ENCODE measurements at places on chromosomes 11 and 22.

DNA sequence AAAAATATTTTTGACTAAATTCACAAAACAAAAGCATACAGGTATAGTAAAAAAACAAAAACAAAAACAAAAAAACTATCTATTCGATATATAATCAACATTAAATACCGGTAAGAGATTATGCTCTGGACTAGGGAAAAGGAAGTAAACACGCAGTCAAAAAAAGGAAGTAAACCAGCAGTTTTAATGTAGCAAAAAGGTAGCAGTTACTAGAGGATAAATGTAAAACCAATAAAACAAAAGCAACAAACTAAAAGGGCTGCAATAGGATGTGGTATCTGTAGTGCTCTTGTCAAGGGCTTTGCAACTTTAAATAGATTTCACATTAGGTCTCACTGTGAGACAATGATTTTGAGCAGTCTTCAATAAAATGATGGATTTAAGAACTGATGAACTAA lies 2.4 kb downstream of the TRIM22 start:
- DNase-seq: no peak

GRCh38 chr11:44982496-44983062 lies 31.9 kb upstream of the TP53I11 start:
- no peak for DNase-seq

- DNase-seq: no peak
Measured at GRCh38 chr11:86596861-86597586, 75.4 kb downstream of the ME3 start.

DNA sequence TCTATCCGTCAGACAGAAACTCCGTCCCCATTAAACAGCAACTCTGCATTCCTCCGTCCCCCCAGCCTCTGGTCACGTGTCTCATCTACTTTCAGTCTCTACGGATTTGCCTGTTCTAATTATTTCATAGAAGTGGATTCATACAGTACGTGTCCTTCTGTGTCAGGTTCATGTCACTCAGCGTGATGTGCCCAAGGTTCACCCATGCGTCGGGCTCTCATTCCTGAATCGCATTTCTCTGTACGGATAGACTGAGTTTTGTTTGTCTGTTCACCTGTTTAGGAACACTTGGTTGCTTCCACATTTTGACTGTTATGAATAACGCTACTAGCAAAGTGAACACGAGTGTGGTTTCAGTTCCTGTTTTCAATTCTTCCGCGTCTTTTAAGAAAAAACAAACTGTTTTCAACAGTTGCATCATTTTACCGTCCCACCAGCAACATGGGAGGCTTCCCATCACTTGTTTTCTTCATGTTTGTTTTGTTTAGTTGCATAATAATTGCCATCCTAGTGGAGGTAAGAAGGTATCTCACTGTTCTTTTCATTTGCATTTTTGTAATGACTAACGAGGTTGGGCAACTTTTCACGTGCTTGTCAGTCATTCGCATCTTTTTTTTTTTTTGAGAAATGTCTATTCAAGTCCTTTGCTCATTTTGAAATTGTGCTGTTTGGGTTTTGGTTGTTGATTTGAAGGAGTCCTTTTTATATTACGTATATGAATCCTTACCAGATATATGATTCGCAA lies 8.9 kb upstream of the NLRP6 start:
- DNase-seq: no peak

- no peak for DNase-seq
Measured at GRCh38 chr11:67397986-67398660, 3.5 kb downstream of the PPP1CA start.

DNA sequence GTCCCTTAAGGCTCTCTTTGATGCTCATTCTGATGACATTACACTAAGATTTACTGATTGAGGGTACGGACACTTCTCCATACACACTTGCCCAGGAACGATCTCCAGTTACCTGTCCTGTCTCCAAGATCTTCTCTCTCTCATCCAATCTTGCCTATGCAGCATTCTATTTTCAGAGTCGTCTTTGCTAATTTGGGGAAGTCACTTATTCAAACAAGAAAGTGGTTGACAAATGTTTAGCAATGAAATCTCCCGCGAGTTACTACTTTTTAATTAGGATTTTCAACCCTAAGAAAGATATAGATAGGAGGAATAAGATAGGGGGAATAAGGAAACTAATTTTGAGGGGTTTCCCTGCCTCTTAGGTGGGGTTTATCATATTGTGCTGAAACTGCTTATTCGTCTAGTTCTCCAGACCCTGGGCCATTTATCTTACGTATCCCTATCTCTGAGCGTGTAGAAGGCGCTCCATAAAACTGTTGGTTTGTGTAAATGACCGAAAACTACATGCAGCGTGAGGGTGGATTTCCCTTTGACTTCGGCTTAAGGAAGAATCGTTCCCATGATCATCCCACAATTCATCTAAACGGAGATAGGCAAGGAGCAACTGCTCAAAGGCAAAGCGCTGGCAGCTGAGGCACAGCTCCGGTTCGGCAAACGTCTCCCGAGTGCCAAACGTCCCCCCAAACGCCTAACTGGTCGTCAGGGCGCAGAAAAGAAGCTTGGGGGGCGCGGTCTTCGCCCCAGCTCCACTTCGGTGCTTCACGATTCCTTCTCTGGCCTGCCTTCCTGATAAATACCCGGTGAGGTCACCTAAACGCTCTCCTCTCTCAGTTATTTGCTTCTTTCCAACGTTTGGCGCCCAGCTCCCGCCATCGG lies 804 bp downstream of the APIP start:
- DNase-seq: no peak

GRCh38 chr22:27240298-27241075 lies 561.1 kb downstream of the MN1 start:
- no peak for DNase-seq

- DNase-seq: no peak
Measured at GRCh38 chr11:102809971-102810370, 12.0 kb upstream of the MMP1 start.

DNA sequence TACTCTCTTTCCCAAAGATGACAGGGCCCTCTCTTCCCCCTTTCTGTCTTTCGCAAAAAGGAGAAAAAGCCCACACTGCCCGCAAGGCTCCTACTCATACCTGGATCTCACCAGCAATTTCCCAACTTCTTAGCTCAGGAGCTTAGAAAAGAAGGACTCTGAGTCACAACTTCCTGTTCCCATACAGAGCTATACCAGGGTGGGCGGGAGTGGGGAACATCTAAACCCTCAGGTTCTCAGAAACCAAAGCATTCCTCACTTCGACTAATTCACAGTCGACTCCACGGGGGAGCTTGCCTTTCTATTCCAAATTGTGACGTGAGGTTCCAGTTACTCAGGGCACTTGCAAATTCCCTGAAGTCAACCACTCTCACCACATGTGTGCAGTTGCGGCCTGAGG lies 61.9 kb downstream of the MTNR1B start:
- no peak for DNase-seq

GRCh38 chr11:5597953-5598352 lies 1.5 kb downstream of the TRIM6 start:
- DNase-seq: no peak

GRCh38 chr11:69337211-69337721 lies 43.3 kb downstream of the MYEOV start:
- DNase-seq: no peak

DNA sequence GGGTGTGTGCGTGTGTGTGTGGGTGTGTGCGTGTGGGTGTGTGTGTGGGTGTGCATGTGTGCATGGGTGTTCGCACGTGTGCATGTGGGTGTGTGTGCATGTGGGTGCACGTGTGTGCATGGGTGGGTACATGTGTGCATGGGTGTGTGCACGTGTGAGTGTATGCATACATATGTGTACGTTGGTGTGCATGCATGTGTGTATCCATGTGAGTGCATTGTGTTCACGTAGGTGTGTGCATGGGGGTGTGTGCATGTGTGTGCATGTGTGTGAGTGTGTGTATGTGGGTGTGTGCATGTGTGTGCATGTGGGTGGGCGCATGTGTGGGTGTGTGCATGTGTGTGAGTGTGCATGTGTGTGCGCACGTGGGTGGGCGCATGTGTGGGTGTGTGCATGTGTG lies 19.9 kb upstream of the APOBEC3A start:
- DNase-seq: no peak

GRCh38 chr11:132943706-132944568 lies 588.4 kb downstream of the OPCML start:
- DNase-seq: no peak

GRCh38 chr11:92867913-92868619 lies 101.4 kb upstream of the MTNR1B start:
- no peak for DNase-seq

DNA sequence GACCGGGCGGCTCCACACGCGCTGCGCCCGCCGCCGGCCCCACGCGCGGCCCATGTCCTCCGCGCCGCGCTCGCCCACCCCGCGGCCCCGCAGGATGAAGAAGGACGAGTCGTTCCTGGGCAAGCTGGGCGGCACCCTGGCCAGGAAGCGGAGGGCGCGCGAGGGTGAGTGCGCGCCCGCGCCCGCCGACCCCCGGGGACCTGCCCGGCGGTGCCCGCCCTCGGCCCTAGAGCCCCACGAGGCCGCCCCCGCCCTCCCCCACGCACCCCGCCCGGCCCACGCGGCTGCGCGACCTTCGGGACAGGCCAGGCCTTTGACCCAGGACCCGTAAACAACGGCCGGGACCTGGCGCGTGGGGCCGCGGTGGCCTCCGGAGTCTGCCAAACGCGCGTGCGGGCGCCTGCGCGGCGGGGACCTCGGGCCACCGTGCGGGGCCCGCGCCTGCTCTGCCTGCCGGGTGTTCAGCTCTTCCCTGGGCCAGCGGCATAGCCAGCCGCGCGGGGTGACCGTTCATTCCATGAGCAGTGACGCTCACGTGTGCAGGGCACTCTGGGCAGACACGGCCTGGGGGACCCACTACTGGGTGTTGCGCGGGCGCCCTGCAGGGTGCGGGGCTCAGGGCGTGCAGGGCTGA lies at the start of gene PARVB:
PARVB (plus strand) TSS at position 15 of the 634 bp plus-strand sequence; CDS start at position 53, 38 bp downstream.
- no peak for DNase-seq

GRCh38 chr11:83438438-83438837 lies 152.3 kb upstream of the CCDC90B start:
- DNase-seq: no peak

- DNase-seq: no peak
Measured at GRCh38 chr11:105719073-105719822, 109.4 kb downstream of the GRIA4 start.

DNA sequence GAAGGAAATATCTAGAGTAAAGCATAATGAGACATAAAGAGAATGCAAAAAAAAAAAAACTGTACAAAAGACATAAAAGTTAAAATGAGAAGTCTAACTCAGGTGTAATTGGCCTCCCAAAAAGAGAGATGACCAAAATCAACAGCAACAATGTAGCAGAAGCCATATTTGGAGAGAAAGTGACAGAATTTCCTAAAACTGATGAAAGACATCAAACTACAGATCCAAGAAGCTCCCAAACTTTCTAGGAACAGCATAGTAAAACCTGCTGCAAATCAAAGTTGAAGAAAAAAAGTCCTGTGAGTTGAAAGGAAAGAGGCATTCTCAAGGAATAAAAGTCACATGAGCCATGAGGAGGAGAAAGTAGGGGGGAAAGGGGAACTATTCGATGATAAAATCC lies 231.3 kb downstream of the METTL15 start:
- DNase-seq: no peak

- DNase-seq: no peak
Measured at GRCh38 chr11:7657306-7658025, 15.8 kb downstream of the CYB5R2 start.

GRCh38 chr22:28441720-28442263 lies 237.8 kb downstream of the TTC28 start:
- no peak for DNase-seq

DNA sequence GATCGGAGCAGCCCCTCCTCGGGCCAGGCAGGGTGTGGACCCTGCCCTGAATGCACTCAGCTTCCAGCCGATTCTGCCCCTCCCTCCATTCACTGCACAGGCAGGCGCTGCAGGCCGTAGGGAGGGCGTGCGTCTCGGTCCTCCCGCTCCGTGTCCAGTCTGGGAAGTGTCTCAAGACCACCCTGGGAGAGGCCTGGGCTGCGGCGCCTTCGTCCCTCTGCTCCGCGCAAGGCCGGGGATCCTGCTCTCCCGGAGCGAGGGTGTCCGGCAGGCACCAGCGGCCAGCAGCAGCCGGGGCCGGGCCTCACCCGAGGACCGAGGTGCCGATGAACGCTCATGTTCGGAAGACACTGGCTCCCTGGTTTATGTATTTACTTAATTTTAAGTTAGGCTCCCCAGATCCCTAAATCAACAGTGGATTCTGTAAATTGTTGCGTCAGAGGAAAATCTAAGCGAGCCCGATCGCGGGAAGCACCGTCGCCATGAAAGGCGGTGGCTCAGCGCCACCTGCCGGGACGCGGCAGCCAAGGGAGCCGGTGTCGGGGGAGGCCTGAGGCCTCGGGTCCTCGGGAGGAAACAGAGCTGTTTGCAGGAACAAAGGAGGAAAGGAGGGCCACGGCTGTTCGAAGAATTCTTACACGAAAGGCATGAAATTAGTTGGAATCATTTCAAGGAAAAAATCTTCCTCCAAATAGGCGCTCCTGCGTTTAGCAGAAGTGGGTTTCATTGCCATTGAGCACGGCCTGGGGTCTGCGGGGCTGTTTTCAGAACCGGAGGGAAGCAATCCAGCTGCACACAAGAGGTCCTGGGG lies 195.3 kb downstream of the BRD1 start:
- DNase-seq: peak; percentile 42

DNA sequence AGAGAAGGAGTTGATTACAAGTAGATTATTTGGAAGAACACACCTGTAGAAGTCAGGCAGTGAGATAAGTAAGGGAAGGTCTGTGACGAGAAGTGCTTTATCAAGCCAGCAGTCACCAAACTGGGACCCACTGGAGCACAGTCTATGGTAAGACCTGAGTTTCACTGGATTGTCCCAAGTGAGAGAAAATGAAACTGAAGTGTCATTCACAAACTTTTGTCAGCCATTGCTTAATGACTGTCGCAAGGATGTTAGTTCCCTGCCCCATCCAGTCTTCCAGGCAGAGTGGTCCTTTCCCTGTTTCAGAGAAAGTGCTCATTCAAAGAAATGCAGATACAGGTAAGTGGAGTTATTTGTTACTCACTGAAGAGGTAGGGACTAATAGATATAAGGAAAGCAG lies 728.0 kb upstream of the TENM4 start:
- DNase-seq: no peak

DNA sequence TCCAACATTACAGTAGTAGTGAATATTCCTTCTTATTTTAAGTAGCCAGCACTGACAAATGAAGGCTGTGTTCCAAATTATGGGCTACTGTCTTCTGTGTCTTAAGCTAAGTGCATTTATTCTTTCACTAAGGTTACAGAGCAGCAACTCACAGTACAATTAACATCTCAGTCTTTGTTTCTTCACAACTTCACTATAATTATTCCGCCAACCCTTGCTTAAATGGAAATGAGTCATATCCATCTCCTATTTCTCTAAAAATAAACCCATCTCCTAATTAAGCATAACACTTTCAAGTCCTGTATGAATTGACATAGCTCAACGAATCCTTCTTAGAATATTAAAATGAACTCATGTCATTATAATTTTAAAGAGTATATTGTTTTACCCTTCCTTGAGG lies 6.7 kb downstream of the ETS1 start:
- no peak for DNase-seq

DNA sequence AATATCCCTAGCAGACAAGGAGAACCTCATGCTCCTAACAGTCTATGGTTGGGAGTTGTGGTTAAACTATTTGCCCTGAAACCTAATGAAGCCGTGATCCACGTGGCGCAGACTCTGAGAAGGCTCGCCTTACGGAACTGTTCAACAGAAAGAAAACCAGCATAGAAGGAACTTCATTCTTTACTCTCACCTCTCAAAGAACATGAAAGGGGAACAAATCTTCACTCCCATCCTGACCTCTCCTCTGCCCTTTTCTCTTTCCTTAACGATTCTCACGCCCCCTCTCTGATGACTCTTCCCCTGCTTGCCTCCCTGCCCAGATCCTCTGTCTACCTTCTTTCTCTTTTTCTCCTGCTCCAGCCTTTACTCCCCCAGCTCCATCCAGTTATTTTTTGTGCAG lies 54.2 kb downstream of the IRAG1 start:
- DNase-seq: no peak
